ENCODE measurements at places on chromosomes 7 and 10.

DNA sequence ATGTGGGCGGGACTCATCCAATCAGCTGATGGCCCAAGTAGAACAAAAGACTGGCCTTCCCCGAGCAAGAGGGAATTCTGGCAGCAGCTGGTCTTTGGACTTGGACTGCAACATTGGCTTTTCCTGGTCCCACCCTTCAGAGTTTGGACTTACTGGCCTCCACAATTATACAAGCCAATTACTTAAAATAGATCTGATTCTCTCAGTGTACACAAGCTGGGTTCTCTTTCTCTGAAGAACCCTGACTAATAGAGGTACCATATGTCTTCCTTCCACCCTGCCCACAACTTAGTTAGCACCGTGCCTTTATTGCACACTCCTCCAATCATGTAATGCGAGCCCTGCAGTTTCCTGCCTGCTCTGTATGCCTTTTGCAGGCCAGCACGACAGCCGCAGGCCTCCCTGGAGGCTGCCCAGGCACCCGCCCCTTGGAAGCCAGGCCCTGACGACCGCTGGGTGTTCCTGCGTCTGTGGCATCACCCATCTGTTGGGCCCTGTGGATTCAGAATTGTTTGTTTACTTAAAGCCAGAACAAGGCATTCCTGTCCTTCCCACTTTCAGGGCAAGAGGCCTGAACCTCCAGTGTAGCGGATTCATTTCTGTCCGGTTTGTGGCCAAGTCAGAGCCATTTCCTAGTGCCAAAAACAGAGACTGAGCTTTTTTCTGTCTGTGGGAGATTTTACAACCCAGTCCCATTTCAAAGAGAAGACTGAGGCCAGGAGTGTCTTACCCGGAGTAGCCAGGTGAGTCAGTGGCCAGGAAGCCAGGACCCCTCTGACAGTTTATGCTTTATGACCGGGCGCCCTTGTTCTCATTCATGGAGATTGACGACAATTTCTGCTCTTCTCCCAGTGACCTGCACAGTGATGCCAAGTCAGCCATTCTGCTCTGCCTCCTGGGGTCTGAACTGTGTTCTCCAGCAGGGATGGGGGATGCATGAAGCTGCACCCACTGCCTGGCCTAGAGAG, 968 bp upstream of the INMT start:
- DNase-seq, result no peak

DNA sequence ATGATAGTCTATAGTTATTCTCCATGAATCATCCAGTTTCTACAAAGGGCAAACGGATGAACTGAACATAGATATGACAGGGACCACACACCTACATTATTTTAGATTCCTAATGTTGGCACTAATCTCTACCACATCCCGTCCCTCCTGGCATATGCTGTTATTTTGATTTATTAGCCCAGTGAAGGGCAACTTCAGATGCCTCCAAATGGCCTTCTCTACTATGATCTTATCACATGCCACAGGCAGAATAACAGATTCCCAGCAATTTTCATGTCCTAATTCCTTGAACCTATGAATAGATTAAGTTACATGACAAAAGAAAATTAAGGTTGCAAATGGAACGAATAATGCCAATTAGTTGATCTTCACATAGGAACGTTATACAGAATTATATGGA, 474.7 kb downstream of the ANKRD7 start:
- no peak for DNase-seq

- no peak for DNase-seq
These were observed 103.1 kb downstream of the SLC25A13 start for GRCh38 chr7:96218664-96219243.

GRCh38 chr10:18786478-18786877, 127.2 kb downstream of the ARL5B start:
- DNase-seq, result no peak

- peak; percentile 35 for DNase-seq
These were observed 71.5 kb upstream of the ADO start for GRCh38 chr10:62732841-62733653.

DNA sequence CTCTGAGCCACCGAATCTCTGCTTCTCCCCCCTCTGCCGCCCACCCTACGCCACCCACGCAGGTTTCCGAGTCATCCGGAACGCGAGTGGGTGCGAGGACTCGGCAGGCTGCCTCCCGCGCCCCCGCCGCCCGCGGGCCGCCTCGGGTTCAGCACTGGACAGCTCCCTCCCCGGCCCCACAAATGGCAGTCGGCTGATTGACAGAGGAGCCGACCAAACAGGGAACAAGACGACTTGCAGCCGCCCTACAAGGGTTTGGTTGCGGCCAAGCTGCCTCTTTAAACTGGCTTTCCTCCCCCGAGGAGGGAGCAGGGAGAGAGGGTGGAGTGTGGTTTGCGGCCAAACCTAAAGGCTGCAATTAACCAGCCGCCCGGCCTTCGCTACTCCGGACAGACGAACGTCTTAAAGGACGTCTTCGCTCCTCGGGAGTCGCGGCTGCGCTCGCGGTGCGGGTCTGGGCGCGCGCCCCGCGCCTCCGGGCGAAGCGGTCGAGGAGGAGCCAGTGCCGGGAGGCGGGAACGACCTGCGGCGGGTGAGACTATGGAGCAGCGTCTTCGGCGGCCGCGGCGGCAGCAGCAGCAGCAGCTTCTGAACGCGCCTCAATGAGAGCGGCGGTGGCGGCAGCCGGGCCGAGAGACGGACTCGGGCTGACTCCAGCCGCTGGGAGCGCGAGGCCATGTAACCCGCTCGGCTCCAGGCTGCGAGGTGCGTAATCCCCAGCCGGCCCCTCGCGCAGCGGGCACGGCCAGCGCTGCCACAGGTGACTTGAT, at the start of gene GPR158:
GPR158 (plus strand) TSS at position 541 of the 770 bp plus-strand sequence. CDS start 420 bp downstream, outside the sequence.
- peak; percentile 20 for DNase-seq

DNA sequence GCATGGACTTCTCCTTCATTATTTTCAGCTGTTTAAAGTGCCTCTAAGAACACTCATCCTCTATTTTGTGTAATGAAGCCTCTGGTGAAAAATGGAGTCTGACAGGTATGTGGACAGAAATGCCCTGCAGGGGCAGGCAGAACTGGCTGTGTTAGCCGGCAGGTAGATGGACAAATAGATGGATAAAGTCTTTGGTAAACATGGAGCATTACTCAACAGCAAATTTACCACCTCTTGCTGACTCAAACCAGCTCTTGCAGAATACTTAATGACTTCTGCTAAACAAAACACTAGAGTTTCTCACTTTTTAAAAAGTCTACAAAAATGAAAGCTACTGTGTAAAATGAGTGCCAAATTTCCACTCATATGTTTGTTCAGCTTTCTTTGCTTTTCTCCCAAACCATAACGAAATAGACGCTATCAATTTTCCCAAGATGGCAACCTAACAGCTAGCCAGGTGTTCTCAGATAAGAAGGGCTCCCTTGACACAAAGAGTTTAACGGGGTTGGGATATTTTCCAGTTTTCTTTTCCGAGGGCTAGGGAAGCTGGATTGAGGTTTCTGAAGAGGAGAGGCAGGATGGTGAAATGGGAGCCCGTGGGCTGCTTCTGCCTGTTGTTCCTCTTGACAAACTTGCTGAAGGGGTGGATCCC, 71.9 kb upstream of the HABP2 start:
- no peak for DNase-seq

- no peak for DNase-seq
These were observed 503.2 kb downstream of the NRG3 start for GRCh38 chr10:82378146-82378545.

DNA sequence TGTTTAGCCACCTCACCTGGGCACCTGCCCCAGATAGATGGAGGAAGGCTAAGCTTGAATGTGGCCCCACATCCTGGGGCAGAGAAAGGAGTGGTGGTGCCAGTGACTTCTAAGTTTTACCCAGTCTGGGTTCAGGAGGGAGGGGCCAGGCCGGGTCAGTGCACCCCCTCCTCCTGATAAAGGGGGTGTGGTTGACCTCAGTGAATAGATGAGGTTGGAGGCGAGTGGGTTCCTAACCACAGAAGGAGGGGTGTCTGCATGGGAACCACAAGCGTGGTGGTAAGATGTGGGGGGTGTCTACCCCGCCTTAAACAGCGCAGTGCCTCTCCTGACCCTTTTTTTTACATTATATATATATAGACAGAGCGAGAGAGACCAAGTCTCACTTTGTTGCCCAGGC, 105.3 kb upstream of the KCTD7 start:
- DNase-seq, result no peak

DNA sequence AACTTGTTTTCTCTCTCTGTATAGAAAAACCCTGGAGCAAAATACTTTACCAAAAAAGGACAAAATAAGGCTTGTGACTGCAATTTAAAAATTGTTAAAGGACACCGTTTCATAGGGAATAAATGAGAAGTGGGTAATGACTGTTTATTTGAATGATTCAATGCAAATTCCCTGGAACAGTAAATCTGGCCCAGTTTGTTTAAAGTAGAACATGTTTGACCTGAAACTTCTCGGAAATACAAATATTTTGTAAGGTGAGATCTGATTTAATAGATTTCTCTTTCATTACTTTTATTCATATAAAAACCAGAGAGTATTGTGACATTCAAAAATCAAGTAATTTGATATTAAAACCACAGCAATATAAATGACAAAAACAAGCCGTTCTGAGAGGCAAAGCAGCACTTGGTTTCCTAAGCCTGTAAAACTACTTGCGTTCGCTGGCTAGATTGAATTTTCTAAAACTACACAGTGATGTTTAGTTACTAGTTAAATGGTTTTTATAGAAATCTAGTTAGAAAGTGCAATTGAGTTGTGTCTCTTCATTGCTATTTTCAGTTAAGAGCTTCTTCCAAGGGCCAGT, 76.8 kb upstream of the PITRM1 start:
- DNase-seq, result no peak

All from activated T-cell treated with anti-CD3 and anti-CD28 coated beads for 1 hour (primary cell).